Activated T-cell treated with anti-CD3 and anti-CD28 coated beads, Interleukin-2, amount 50 U/mL, for 4 hours (primary cell): ENCODE measurements at places on chromosomes 6 and 20. TPM values are rescaled to one million over a fixed set of nuclear protein-coding genes. Genes with fewer than 3 reads are reported as not detected.

Gene TCEA2
- 17.3 TPM for total RNA-seq

- no peak for DNase-seq
Observed at GRCh38 chr6:360349-360748, 31.2 kb upstream of the IRF4 start.

GRCh38 chr6:41405941-41406727 is 70.7 kb downstream of the NCR2 start:
- DNase-seq: no peak

- peak; percentile 28 for DNase-seq
Observed at GRCh38 chr6:137903933-137904821, 37.1 kb downstream of the TNFAIP3 start.

DNA sequence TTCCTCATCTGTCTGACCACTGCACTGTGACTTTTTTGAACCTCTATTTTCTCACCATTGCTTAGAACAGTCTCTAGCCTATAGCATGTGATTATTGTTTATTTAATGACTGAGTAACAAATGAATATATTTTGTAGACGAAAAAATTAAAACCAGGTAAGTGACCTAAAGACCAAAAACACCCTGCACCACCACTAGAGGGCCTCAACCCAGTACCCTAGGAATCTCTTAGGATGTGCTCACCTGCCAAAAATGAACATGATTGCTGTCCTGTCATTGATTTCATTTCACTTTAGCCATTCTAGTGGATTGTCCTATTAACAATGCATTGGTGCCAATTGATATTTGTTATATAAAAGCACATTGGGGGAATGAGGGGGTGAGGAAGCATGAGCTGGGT is 199.1 kb downstream of the COL9A1 start:
- no peak for DNase-seq
